ENCODE measurements at places on chromosomes 1 and 21. TPM values are rescaled to one million over a fixed set of nuclear protein-coding genes. Genes with fewer than 3 reads are reported as not detected.

The KRTAP27-1 gene
- not detected for total RNA-seq

The SRSF11 gene
- 55.5 TPM for total RNA-seq

The RGS8 gene
- total RNA-seq: not detected

The TPM3 gene
- 155 TPM for total RNA-seq

The SPRR2A gene
- total RNA-seq: not detected

The OR2T11 gene
- total RNA-seq: not detected

The PCSK9 gene
- not detected for total RNA-seq
